Effector memory CD8-positive, alpha-beta T cell (primary cell): ENCODE measurements at places on chromosomes 12 and 14.

GRCh38 chr14:27391331-27391730 is 793.5 kb upstream of the NOVA1 start:
- no peak for DNase-seq

- no peak for DNase-seq
These were observed 170.6 kb downstream of the PRKCH start for GRCh38 chr14:61491876-61492434.

DNA sequence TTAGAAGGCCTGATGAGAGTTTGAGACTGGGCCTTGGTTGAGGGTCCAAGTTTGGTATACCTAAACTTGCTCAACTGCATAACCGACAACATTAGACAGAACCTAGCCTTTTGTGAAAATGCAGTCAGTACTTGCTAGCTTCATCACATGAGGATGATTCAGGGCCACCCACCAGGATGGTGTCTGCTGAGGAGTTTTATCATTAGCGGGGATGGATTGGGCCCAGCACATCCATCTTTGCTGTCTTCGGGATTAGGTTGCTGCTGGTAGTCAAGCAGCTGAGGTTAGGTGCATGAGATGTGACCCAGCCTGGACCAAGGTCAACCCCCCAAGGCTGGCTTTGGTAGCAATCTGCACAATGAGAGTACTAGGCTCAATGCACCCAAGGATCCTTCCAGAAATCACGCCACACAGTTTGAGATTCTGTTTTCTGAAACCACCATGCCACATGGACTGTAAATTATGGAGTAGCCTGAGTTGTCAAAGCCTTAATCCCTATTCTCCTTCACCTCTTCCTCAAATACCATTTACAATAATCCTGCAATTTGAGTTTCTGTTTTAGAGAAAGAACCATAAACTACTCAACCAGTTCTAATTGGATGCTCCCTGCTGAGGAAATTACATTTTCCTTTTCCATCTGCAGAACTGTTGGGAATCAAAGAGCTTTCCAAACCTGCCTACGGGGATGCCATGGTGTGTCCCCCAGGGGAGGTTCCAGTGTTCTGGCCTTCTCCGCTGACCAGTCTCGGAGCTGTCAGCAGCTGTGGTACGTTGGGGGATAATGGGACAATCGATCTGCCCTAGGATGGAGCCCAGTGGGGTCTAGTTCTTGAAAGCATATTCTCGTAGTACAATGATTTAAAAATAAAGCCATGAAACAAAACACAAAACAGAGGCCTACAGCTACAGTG is 61.7 kb downstream of the DGLUCY start:
- no peak for DNase-seq

GRCh38 chr14:92463141-92463540 is 50.4 kb upstream of the RIN3 start:
- DNase-seq = no peak

DNA sequence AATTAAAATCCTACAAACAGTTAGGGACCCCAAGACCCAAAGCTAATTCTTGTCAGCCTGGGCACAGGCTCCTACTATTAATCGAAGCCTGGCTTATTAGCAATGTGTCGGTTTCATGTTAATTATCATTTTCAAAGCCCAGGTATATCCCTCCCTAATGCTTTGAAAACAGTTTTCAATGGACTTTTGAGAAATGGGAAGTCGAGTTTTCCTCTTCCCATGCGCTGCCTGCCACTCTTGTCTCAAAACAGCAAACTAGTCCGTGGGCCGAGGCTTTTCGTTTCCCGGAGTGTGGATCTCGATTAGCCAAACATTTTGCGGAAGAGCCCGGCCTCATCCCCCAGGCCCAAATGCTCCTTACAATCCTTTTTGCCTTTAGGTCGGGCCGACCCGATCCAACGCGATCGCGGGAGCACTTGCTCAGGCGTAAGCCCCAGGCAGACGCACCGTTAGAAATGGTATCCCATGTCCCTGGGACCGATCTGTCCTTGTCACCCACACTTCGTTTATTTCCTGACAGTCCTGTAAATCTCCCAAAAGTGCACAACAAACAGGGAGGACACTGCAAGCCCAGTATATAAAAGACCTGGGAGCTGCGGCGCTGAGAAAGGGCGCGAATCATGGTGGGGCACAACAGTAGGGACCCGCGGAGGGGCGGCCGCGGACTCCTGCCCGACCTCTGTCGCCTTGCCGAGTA is 1.5 kb downstream of the SIX6 start:
- no peak for DNase-seq

DNA sequence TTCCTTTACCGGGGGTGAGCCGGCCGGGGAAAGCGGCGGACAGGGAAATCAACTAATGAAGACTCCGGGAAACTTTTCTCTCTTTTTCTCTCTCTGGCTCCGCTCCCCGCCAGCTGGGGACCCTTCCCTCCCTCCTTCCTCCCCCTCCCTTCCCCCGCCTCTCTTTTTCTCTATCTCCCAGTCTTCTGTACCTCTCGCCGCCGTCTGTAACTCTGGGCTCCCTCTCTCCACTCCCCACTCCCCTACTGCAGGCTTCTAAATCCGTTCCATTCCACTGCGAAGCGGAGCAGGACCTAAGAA is 6.9 kb upstream of the HOXC11 start:
- no peak for DNase-seq

DNA sequence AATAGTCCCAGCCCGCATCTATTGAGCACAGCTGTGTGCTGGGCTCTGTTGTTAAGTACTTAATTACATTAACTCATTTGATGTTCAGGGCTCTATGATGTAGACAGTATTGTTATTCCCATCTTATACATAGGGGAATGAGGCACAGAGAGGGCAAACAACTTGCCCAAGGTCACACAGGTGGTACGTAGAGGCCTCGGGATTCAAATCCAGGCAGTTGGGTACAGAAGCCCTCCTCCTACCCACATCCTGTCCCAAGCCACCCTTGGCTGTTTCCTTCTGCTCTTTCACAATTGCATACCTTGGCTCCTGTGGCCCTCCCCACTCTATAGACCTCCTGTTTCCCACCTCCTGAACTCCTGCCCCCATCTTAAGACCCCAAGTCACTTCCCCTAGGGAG is 10.0 kb upstream of the GPR68 start:
- no peak for DNase-seq

GRCh38 chr12:21509768-21510167 is 8.2 kb downstream of the GOLT1B start:
- DNase-seq = no peak

GRCh38 chr14:61048640-61049039 is 67.6 kb downstream of the SLC38A6 start:
- no peak for DNase-seq

DNA sequence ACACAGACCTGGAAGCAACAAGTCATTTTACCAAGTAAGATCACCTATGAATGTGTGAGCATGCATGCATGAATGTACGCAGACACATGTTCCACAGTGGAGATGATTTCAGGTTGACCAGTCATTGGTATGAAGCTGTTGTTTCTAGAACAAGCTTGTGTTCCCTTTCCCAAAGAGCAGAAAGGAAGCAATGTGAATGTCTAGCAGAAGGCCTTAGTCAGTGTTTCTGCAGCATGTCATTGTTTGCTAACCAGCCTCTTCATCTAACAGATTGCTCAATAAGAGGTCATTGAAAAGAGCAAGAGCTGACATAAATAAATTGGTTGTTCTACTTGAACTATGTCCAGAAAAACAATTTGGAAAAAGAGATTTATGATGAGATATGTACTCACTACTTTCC is 191.4 kb downstream of the PLCZ1 start:
- DNase-seq = no peak

DNA sequence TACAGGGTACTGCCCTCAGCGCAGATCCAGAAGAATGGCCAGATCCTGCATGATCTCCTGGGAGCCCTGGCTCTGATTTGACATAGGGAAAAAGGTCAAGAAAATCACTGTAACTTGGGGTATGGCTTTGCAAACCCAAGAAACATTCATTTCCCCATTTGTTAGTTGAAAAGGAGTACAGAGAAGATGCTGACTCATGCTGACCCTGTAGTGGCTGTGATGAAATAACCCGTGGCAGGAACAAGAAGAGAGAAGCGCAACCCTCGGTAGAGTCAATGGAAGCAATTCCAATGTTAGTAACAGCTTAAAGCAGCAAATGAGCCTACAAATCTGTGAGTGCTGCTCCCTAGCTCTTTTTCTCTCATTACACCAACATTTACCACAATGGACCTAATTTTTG is 281.6 kb upstream of the NPAS3 start:
- DNase-seq = no peak

GRCh38 chr12:63144556-63144955 is 6.4 kb downstream of the AVPR1A start:
- no peak for DNase-seq

DNA sequence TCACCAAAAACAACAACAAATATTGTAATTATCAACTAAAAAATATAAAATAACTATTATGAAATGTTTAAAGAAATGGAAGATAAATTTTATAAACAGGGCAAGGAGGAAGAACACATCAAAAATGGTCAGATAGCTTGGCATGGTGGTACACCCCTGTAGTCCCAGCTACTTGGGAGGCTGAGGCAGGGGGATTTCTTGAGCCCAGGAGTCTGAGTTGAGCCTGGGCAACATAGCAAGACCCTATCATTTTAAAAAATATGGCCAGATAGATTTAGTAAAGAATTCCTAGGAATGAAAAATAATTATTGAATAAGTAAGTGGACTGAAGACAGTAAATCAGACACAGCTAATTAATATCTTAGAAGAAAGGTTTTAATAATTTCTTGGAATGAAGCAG is 32.6 kb downstream of the ITPR2 start:
- DNase-seq = no peak

GRCh38 chr14:35366056-35366451 is 38.5 kb downstream of the NFKBIA start:
- DNase-seq = no peak

GRCh38 chr12:7439579-7440505 is 4.1 kb downstream of the CD163L1 start:
- DNase-seq = peak; percentile 6

DNA sequence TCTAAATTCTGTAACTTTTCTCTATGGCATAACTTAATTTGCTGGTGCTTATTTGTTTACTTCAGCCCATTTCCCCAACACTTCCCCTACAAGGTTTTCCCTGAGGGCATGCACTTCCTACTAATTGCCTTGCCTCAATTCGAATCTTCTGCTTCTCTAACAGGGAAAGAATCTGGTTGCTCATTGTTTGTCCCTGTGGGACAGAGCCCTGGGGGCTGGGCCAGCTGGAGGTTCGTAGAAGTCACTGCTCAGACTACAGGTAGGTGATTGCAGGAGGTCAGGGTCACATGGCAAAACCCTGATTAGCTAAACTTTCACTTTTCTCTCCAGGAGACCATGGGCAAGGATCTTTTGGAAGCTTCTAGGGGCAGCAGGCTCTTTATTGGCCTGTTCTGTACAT is 72.0 kb downstream of the ZFC3H1 start:
- DNase-seq = no peak

GRCh38 chr12:23204933-23205778 is 580.2 kb downstream of the ETNK1 start:
- DNase-seq = no peak

DNA sequence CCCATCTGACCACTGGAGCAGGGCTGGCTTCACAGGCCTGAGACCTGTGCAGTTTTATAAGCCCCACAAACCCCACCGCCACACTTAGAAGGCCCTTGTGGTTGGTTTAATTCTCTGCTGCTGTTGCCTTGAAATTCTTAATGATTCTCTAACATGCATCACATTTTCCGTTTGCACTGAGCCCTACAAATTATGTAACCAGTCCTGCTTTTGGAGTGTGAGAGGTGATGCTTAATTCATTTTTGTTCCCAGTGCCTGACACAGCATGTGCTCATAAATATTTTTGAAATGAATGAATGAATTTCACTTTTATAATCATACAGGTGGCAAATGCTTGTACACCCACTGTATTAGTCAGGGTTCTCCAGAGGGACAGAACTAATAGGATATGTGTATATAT is 52.8 kb upstream of the PLXNC1 start:
- no peak for DNase-seq

DNA sequence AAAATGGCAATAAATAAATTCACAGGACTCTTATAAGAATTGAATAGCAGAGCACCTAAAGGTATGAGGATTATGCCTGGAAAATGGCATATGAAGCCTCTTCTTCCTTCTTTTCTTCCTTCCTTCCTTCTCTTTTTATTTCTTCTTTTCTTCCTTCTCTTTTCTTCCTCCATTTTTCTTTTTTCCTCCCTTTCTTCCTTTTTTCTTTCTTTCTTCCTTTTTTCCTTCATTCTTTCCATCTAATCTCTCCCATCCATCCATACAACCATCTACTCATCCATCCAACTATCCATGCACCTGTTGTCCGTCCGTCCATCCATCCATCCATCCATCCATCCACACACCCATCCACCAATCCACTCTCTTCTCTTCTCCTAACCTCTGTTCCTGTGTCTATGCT is 173.8 kb downstream of the TBX5 start:
- no peak for DNase-seq

GRCh38 chr14:60490270-60490669 is 4.4 kb upstream of the C14orf39 start:
- DNase-seq = no peak

DNA sequence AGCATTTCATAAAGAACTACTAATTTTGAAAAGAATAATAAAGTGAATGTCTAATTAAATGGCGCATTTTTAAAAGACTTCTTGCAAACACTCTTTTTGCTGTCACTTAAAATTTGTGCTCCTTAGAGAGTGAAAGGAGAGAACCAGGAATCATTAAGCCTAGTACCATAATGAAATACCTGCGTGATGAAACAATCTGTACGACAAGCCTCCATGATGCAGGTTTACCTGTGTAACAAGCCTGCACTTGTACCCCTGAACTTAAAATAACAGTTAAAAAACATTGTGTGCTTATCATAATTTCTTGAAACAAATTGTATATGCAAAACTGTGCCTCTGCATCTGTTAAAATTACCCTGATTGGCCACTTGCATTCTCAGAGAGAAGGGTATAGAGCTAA is 108.1 kb downstream of the MGAT4C start:
- DNase-seq = no peak

DNA sequence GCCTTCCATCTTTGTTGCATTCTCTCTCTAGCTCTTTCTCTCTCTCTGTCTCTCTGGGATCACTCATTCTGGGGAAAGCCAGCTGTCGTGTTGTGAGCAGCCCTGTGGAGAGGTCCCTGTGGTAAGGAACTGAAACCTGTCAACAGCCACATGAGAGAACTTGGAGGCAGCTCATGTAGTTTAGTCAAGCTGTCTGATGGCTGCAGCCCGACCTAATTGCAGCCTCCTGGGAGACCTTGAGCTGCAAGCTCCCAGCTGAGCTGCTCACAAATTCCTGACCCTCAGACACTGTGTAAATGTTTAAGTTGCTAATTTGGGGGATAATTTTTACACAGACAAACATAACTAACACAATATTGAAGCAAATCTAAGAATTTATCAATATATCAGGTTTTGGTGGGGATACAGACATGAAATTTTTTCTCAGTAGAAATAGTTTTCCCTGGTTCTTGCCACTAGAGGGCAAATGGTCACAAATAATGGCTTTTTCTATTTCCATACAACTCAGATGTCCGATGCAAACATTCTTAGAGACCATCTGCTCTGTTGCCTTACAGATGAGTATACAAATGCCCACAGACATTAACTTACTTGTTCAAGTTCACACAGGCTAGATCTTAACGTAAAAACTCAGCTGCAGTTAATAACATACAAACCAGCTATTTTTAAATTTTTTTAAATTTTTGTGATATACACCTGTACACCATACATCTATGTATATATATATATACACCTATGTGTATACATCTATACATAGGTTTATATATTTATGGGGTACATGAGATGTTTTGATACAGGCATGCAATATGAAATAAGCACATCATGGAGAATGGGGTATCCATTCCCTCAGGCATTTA is 15.5 kb upstream of the KRR1 start:
- DNase-seq = peak; percentile 8

- no peak for DNase-seq
These were observed 13.1 kb upstream of the PPP4R4 start for GRCh38 chr14:94161058-94161457.
